ENCODE measurements at places on chromosomes 2 and 18. TPM values are rescaled to one million over a fixed set of nuclear protein-coding genes. Genes with fewer than 3 reads are reported as not detected.
A peak's percentile ranks its signal among the peaks of the same experiment; 100 is the strongest.

DNA sequence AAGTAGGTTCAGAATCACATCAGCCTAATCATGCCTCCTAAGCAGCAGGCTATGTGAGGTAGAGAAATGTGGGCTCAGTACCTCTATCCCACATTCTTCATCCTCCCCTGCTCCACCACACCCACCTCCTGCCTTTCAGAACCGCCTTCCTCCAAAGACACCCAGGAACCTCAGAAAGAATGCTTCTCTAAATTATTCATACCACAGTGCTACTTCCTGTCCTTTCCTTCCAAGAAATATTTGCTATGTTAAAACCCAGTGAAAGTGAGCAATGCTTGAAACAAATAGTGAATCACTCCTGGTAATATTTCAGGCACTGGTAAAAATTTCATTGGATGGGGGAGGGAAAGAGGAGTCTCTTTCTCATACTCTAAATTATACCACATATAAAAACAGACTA, 24.0 kb upstream of the CREB1 start:
- DNase-seq: peak; percentile 18
- H3K36me3 ChIP-seq: peaks cover 3% of the 10 kb centered on the region
- H3K4me3 ChIP-seq: peak overlapping the region; percentile 8
- H3K27ac ChIP-seq: peak overlapping the region; percentile 10

The SCTR gene
- total RNA-seq: not detected

- no peaks in the 10 kb centered on the region for H3K36me3 ChIP-seq
- DNase-seq: no peak
Measured at GRCh38 chr2:170339322-170339721, 161.4 kb downstream of the MYO3B start.

The PSMD14 gene
- total RNA-seq: 56.2 TPM

DNA sequence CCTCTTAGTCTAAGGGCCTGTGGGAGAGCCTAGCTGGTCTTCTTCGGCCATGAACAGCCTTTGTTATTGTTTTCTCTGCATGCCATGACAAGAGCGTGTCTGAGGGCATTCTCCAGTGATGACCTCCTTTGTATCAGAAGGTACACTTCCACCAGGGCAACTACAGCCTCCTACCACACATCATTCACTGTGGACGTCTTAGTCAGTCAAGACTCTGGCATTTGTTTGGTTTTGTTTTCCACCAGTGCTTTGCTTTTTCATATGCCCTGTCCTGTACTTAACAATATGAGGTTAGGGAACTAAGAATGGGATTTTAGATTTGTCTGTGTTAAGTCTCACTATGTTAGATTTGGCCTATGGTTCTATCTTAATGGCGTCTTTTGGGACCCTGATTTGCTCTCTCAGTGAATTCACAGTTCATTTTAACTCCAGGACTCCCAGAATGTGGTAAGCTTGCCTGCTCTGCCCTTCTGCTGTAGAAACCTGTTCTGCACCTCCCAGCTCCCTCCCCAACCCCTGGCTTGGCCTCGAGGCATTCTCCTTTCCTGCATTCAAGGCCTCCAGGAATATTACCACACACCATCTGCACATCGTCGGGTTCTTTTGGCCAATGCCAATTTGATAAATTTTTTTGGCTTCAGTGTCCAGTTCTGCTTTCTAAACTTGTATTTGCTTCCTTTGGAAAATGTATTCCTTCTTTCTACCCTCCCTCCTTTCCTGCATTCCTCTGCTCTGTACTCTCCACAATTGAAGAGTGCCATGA, 42.8 kb upstream of the IL1R1 start:
- H3K27me3 ChIP-seq: peaks cover 8% of the 10 kb centered on the region
- no peak for DNase-seq
- H3K4me1 ChIP-seq: peaks cover 27% of the 10 kb centered on the region
